ENCODE measurements at places on chromosomes 11 and 22. TPM values are rescaled to one million over a fixed set of nuclear protein-coding genes. Genes with fewer than 3 reads are reported as not detected.

Gene IGLL1
- polyA plus RNA-seq, result 1.9 TPM

Gene TNNI2
- polyA plus RNA-seq, result 0.45 TPM

Gene GPHA2
- polyA plus RNA-seq, result 3.0 TPM

Gene UVRAG
- 15.4 TPM for polyA plus RNA-seq

Gene APOA1
- 94.7 TPM for polyA plus RNA-seq

Gene SSRP1
- polyA plus RNA-seq, result 165 TPM

Gene LIMK2
- polyA plus RNA-seq, result 63.0 TPM

Gene SCUBE1
- polyA plus RNA-seq, result 8.7 TPM

Gene WBP2NL
- polyA plus RNA-seq, result 3.3 TPM

Gene OR2AG1
- 0.09 TPM for polyA plus RNA-seq

Gene NAALAD2
- 23.8 TPM for polyA plus RNA-seq

DNA sequence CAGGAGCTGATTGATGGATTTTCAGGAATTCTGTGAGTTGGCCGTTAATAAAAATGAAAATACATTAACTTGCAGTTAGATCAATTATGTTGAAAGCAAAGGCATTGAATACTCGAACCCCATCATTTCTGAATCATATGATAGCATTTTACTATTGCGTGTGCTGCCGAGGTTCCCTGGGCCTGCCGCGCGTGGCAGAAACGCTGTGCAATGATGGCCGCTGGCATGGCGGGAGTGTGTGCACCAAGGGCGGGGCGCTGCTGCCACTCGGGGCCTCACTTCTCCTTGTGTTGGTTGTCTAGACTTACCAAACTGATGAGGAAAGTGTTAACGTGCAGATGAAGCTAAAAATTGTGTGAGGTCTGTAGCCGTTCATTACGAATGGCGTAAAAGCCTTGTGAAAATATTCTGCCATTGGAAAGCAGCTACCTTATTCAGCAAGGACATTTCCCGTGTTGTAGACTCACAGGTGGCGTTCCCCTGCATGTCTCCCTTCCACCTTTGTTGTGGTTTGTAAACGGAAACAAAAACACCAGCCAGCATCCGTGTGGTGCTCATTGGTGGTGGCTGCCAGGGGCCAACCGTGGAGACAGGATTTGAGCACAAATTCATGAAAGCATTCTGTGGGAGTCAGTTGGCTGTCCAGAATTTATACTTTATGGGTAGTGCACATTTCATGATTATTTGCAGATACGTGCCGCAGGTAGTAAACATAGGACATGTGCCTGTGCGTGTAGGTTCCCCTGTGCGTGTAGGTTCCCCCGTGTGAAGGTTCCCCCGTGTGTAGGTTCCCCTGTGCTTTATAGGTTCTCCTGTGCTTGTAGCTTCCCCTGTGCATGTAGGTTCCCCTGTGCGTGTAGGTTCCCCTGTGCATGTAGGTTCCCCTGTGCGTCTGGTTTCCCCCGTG is 5.9 kb upstream of the GRAMD4 start:
- no peak for DNase-seq

DNA sequence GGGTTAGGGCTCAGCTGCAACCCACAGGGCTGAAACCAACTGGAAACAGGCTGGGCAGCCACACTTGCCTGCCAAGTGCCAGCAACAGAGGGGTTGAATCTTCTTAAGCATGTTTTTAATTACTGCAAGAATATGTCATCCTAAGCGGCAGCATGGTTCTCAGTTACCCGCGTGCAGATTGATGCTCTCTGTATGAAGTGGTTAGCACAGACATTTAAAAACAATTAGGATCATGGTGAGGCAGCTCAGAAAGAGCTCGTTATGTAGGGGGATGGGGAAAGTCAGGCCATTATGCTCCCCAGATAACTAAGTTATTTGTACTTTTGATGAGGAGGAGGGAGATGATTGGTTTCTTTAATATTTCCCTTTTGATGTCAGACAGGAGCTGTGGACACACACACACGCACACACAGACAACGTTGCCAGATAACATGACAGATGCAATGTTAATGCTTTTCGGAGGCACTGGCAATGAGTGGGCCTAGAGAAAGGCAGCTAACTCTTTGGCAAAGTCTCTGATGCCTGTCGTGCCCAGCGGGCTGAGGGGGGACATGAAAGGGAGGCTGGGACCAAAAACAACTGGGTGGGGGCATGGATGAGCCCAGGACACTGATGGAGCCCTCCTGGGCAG is 389.7 kb downstream of the NXPE2 start:
- DNase-seq, result no peak

GRCh38 chr11:69301455-69302401 is 7.8 kb downstream of the MYEOV start:
- no peak for DNase-seq

DNA sequence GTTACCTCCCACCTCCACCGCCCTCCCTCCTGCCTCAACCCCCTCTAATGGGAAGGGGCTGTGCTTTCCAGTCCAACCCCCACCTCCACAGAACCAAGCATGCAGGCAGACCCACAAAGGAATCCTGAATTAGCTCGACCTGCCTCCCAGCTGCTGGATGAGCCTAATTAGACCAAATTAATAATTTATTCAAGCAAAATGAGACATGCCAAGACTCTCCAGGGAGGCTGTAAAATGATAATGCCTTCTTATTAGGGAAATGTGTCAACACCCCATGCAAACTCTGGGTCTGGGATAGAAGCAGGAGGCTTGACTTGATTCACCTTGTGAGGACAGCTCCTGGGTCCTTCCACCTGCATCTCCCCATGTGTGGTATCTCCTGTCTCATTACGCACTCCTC is 59.4 kb upstream of the HMGXB4 start:
- DNase-seq, result no peak

DNA sequence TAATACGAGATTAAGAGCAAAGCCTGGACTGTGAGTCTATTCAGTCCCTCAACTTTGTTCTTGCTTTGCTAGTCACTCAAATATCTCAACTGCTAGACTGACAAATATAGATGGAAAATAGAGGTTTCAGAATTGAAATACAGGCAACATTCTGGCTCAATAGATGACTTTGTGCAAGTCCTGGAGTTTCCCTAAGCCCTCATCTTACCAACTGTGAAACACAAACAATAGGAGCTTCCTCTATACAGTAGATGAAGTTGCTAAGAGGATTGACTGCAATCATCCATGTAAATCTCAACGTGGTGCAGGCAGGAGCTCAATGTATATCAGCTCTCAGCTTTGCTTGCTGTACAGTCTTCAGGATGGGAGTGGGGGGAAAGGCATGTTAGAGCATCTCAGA is 6.2 kb upstream of the MPEG1 start:
- DNase-seq, result no peak

DNA sequence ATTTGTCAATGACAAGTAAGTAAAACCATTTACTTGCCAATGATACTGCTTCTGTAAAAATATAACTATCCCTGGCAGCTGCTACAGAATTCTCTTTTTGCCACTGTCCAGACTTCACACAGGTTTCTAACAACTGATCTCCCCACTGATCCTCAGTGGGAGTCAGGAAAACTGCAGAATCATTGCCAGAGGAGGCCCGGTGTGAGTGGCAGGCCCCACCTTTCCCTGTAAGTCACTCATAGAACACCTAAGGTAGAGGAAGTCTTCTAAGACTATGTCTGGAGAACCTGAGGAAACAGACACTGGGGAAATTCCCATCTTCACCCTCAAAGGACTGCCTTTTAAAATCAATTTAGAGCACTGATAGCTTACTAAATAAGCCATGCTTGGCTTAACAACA is 66.3 kb downstream of the ZC3H12C start:
- no peak for DNase-seq

- no peak for DNase-seq
Measured at GRCh38 chr11:29023761-29024160, 915.6 kb downstream of the METTL15 start.

- no peak for DNase-seq
Measured at GRCh38 chr11:130819625-130820024, 96.7 kb downstream of the SNX19 start.

GRCh38 chr11:21343204-21343603 is 673.8 kb downstream of the NELL1 start:
- no peak for DNase-seq

- no peak for DNase-seq
Measured at GRCh38 chr22:18000441-18001039, 23.8 kb downstream of the MICAL3 start.

GRCh38 chr22:20808844-20809243 is 34.9 kb downstream of the SERPIND1 start:
- DNase-seq, result no peak

- no peak for DNase-seq
Measured at GRCh38 chr11:45857961-45858474, 10.7 kb downstream of the CRY2 start.

- DNase-seq, result no peak
Measured at GRCh38 chr11:78138694-78139421, 568 bp downstream of the ALG8 start.

DNA sequence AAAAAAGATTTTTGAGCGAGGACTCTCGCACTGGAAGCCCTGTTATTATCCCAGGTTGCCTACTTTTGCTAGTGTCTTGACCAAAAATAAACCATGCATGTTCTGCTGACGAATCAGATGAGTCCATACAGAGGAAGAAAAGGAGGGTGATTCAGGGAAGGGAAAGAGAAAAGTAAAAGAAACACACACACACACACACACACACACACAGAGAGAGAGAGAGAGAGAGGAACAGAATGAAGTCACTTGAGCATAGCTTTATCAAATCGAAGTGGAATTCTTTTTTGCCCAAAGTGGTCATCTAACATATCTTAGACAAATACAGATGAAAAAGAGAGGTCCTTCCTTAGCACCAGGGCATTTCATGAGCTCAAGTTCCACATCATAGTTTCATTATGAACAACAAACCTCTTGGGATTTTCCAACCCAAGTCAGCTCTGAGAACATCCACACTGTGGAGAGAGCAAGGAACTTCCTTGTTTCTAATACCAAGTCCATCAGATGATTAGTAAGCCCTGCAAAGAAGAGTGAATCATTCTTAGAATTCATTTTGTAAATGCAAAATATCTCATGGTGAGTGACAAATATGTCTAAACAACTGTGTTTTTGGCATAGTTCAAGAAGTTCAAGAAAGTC is 7.7 kb upstream of the MMP12 start:
- no peak for DNase-seq

DNA sequence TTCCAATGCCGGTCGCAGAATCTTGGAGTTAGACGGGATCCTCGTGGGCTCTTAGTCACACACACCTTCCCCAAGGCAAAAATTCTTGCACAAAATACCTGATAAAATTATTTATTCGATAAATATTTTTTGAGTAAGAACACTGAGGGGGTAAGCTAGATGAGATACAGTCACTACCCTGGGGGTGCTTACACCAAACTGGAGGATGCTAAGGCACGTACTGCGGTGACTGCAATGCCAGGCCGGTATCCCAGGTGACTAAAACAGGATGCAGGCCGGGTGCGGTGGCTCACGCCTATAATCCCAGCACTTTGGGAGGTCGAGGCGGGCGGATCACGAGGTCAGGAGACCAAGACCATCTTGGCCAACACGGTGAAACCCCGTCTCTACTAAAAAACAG is 1.7 kb upstream of the MRTFA start:
- DNase-seq, result no peak

DNA sequence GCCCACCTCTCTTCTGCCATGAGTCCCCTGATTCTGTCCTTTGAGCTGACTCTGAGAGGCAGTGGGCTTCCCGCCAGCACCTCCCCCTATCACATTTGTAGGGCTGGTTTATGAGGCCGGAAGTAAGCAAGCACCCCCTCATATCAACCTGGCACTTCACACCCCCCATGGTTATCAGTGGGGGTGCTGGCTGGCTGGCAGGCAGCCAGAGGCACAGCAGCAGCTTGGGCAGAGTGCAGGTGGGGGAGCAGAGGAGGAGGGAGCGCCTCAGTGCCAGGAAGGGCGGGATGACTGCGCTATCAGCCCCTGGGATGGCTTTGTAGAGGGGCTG is 22.9 kb upstream of the CHRM4 start:
- no peak for DNase-seq

DNA sequence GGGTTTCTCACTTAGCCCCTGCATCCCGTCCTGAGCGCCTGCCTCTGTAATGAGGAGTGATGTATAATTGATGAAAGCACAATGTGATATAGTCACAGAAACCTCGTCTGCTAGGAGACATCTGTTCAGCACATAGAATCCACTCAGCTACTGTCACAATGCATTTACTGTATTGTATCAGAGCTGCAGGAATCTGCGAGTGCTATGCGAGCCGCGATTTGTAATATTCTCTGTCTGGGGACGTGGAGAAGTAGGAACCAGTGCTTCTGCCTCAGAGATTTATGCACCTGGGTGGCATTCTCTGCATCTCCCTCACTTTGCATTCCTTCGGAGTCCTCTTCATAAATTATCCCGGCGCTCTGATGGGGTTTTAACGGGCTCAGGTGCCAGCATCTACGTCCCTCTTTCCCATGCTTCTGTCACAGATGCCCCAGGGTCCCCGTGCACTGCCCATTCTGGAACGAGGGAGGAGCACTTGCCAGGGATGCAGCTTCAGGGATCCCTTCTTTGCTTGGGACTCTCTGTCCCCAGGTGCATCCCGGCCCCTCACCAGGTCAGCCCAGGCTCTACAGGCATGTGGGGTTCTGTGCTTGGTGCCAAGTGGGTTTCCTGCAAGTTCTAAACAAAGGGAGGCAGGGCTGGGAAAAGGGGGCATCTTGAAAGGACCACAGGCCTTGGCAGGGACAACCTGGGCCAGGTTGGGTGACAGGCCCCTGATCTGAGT is 205.5 kb downstream of the DSCAML1 start:
- DNase-seq, result no peak

DNA sequence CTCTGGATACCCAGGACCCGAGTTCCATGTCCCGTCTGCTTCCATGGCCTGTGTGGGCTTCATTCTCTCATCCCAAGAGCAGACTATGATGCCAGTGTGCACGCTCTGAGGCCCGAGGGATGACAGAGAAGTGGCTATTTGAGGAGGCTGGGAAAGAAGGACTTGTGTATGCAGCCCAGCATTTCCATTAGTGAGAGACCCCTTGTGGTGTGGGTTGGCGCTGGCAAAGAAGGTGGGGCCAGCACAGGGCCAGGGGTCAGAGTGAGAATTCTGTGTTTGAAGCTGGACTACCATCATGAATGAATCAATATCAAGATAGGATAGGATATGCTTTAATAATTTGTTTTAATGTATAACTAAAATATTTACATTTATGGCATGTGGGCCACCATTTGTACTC is 200.8 kb downstream of the HIPK3 start:
- DNase-seq, result no peak

GRCh38 chr11:82872377-82873150 is 27.7 kb downstream of the PRCP start:
- no peak for DNase-seq

- DNase-seq, result no peak
Measured at GRCh38 chr11:131686836-131687235, 316.4 kb downstream of the NTM start.

DNA sequence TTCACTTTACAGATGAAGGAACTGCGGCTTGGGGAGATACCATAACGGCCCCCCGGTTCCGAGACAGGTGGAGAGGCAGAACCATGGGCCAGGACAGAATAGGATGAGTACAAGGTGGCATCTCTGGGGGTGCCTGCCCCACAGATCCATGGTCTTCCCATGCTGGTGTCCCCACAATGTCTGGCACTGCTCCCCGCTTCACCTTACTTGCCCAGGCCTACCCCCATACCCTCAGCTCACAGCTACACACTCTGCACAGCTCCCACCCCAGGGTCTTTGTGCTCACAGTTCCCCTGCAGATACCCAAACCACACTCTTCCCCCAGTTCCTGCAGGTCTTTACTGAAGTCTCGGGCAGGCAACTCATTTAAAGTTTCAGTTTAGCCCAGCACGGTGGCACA is 11.4 kb upstream of the DGCR8 start:
- no peak for DNase-seq

- DNase-seq, result no peak
Measured at GRCh38 chr11:111006227-111006626, 239.3 kb upstream of the POU2AF2 start.

- DNase-seq, result no peak
Measured at GRCh38 chr11:44716256-44716655, 10.5 kb upstream of the TSPAN18 start.
